ENCODE measurements at places on chromosomes 2 and 18. TPM values are rescaled to one million over a fixed set of nuclear protein-coding genes. Genes with fewer than 3 reads are reported as not detected.
A peak's percentile ranks its signal among the peaks of the same experiment; 100 is the strongest.

GRCh38 chr2:33373986-33374385 is 102.5 kb upstream of the RASGRP3 start:
- H3K4me1 ChIP-seq, result no peaks in the 10 kb centered on the region
- no peaks in the 10 kb centered on the region for H3K27me3 ChIP-seq
- H3K27ac ChIP-seq, result no peak overlapping the region
- no peak for DNase-seq
- no peak overlapping the region for H3K4me3 ChIP-seq
- no peaks in the 10 kb centered on the region for H3K36me3 ChIP-seq

GRCh38 chr2:152661076-152661475 is 56.2 kb downstream of the PRPF40A start:
- peaks cover 12% of the 10 kb centered on the region for H3K4me1 ChIP-seq
- peak overlapping the region; percentile 19 for H3K27ac ChIP-seq
- peak; percentile 18 for DNase-seq
- H3K27me3 ChIP-seq, result no peaks in the 10 kb centered on the region

DNA sequence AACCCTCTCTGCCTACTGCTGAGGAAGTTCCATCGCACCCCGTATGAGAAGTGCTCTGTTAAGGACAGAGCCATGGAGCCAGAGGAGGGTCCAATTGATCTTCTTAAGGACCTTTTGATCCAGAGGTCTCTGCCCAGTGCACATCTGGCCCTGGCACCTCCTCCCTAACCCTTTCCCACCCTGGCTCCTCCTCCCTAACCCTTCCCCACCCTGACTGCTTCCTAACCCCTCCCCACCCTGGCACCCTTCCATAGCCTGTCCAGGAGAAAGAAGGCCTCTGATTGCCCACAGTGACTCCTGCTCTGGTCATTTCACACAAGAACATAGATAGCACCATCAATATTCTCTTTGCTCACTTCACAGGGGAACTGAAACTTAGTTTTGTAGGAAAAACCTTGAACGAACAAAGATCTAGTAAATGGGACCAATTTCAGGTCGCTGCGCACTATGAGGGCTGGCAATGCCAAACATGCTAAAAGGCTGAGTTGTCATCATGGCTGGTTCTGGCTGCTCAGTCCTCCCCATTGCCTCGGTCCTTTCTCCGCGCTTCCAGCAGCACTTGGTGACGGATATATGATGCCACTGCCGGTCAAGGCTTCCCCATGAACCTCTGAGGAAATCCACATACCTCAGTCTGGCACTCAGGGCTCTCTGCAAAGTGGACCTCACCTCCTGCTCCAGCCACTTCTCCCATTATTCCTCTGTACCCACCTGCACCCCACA is 49.2 kb downstream of the PKDCC start:
- H3K4me3 ChIP-seq, result no peak overlapping the region
- H3K36me3 ChIP-seq, result no peaks in the 10 kb centered on the region
- H3K27ac ChIP-seq, result no peak overlapping the region
- peaks cover 82% of the 10 kb centered on the region for H3K4me1 ChIP-seq
- no peak for DNase-seq
- no peaks in the 10 kb centered on the region for H3K27me3 ChIP-seq

DNA sequence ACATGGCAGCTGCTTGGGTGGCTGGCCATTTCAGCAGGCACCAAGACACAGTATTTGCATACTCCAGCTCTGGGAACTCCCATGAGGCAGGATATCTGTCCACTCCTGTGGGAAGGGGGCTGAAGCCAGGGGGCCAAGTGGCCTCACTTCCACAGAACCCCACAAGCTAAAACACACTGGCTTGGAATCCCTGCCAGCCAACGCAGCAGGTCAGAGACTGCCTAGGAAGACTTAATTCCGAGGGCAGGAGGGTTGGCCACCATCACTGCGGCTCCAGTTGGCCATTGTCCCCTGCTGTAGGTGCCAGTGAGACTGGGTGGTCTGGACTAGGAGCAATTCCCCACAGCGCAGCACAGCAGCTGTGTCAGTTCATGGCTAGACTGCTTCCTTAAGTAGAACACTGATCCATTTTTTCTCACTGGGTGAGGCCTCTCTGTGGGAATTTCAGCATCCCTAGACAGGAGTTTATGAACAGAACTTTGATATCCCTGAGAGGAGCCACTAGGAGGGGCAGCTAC is 52.0 kb downstream of the SPAG16 start:
- H3K27me3 ChIP-seq, result no peaks in the 10 kb centered on the region
- H3K4me3 ChIP-seq, result no peak overlapping the region
- H3K27ac ChIP-seq, result no peak overlapping the region
- no peaks in the 10 kb centered on the region for H3K4me1 ChIP-seq
- DNase-seq, result no peak

DNA sequence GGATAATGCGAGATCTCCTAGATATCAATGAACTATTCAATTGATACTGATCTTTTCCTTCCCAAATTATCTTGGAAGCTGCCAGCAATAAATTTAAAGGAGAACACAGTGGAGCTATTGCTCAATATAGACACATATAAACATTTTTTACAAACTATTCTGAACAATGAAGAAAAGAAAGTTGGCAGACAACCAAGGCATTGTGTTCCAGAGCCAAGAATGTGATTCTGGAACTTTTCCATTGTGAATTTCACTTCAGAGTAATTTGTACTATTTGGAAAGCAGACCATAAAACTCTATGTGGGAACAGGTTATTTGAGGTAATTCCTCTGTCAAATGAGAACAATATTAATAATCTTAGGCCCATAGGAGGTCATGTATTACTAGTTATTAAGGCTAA is 588.2 kb downstream of the IRS1 start:
- H3K4me1 ChIP-seq, result 0 out of 2 replicates have a peak, but pooled peaks cover 10% of the 10 kb centered on the region
- no peaks in the 10 kb centered on the region for H3K36me3 ChIP-seq
- DNase-seq, result no peak
- no peaks in the 10 kb centered on the region for H3K27me3 ChIP-seq

DNA sequence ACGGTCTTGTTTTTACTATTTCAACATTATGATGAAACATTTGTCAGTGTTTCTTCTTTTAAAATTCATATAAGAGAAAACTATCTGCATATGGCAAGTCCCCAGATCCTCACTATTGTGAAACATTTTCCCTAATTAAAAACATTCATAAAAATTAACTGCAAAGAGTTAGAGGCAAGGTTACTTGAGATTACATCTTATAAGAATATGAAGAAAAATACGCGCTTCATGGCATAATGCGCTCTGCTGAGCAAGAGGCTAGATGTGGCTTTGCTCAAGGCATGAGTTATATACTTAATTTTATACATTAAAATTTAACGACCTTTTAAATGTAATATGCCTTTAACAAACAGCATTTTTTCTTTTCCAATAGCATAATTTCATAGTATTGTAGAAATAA is 166.4 kb upstream of the RPRM start:
- no peak overlapping the region for H3K27ac ChIP-seq
- no peaks in the 10 kb centered on the region for H3K27me3 ChIP-seq
- no peaks in the 10 kb centered on the region for H3K4me1 ChIP-seq
- H3K4me3 ChIP-seq, result no peak overlapping the region

- no peak overlapping the region for H3K4me3 ChIP-seq
- H3K4me1 ChIP-seq, result peaks cover 14% of the 10 kb centered on the region
- no peaks in the 10 kb centered on the region for H3K27me3 ChIP-seq
- H3K27ac ChIP-seq, result no peak overlapping the region
These were observed 51.5 kb upstream of the RNU4ATAC start for GRCh38 chr2:121478996-121479745.

GRCh38 chr18:24827501-24827900 is 367.1 kb downstream of the HRH4 start:
- no peaks in the 10 kb centered on the region for H3K36me3 ChIP-seq
- no peak for DNase-seq
- H3K4me1 ChIP-seq, result no peaks in the 10 kb centered on the region
- no peak overlapping the region for H3K27ac ChIP-seq
- H3K4me3 ChIP-seq, result no peak overlapping the region
- H3K27me3 ChIP-seq, result no peaks in the 10 kb centered on the region

- no peak overlapping the region for H3K27ac ChIP-seq
- no peak for DNase-seq
- peaks cover 25% of the 10 kb centered on the region for H3K4me1 ChIP-seq
- H3K36me3 ChIP-seq, result no peaks in the 10 kb centered on the region
- no peaks in the 10 kb centered on the region for H3K27me3 ChIP-seq
These were observed 33.5 kb downstream of the SCN1A start for GRCh38 chr2:166094325-166094724.

- H3K36me3 ChIP-seq, result no peaks in the 10 kb centered on the region
- no peak for DNase-seq
- no peak overlapping the region for H3K4me3 ChIP-seq
These were observed 887 bp upstream of the ZNF396 start for GRCh38 chr18:35377875-35378573.

DNA sequence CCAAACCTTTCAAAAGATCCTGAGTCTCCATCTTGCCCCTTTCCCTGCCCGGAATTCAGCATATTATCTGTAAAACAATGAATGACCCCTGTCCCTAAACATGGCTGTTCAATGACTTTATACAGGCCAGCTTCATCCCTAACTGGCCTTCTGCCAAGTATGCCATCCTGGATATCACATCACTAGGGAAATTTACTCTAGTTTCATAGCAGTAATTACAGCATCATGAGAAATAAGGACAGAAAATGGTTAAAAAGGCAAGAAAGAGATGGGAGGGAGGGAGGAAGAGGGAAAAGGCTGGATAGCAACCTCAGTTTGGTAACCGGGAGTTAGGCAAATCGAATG is 4.4 kb downstream of the MBOAT2 start:
- H3K27ac ChIP-seq, result no peak overlapping the region
- no peaks in the 10 kb centered on the region for H3K36me3 ChIP-seq
- H3K4me3 ChIP-seq, result no peak overlapping the region
- no peaks in the 10 kb centered on the region for H3K27me3 ChIP-seq
- H3K4me1 ChIP-seq, result no peaks in the 10 kb centered on the region
- no peak for DNase-seq

GRCh38 chr18:45556222-45556621 is 59.1 kb upstream of the SLC14A2 start:
- no peaks in the 10 kb centered on the region for H3K27me3 ChIP-seq
- H3K4me1 ChIP-seq, result no peaks in the 10 kb centered on the region
- no peak for DNase-seq

GRCh38 chr2:235445116-235445515 is 48.7 kb upstream of the AGAP1 start:
- no peak overlapping the region for H3K4me3 ChIP-seq
- peaks cover 16% of the 10 kb centered on the region for H3K4me1 ChIP-seq
- H3K27me3 ChIP-seq, result peaks cover 7% of the 10 kb centered on the region
- H3K36me3 ChIP-seq, result no peaks in the 10 kb centered on the region
- no peak for DNase-seq

GRCh38 chr2:68330691-68331090 is 10.9 kb upstream of the CNRIP1 start:
- H3K27me3 ChIP-seq, result no peaks in the 10 kb centered on the region
- H3K4me1 ChIP-seq, result no peaks in the 10 kb centered on the region
- no peak overlapping the region for H3K27ac ChIP-seq
- DNase-seq, result no peak

The TYMS gene
- total RNA-seq, result 80.1 TPM

The C2orf66 gene
- total RNA-seq, result not detected

The EVX2 gene
- total RNA-seq, result not detected
